ENCODE measurements at places on chromosomes 12 and 14. TPM values are rescaled to one million over a fixed set of nuclear protein-coding genes. Genes with fewer than 3 reads are reported as not detected.

DNA sequence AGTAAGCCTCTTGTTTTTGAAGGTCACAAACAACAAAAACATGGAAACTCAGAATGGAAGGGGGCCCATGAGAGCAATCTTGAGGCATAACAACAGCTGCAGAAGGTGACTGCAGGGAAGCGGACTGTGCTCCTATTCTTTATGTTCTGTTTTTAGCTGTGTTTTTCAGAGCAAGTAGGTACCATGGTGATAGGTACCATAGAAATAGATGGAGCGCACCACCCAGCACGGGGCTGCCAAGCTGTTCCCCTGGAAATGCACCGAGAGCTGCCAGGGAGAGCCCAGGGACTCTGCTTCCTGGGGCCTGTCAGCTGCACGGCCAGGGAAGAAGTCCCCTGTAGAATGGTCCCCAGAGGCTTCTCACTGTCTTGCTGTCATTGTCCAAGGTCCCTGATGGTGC is 32.8 kb downstream of the DGLUCY start:
- no peak overlapping the region for H3K27ac ChIP-seq
- DNase-seq, result no peak
- H3K4me3 ChIP-seq, result no peak overlapping the region
- H3K4me1 ChIP-seq, result no peaks in the 10 kb centered on the region

GRCh38 chr12:113075137-113075683 is 18.7 kb downstream of the DTX1 start:
- no peak overlapping the region for H3K4me3 ChIP-seq
- H3K36me3 ChIP-seq, result no peaks in the 10 kb centered on the region
- H3K27me3 ChIP-seq, result peaks cover 52% of the 10 kb centered on the region

- H3K27me3 ChIP-seq, result no peaks in the 10 kb centered on the region
- peaks cover 4% of the 10 kb centered on the region for H3K4me1 ChIP-seq
- H3K36me3 ChIP-seq, result peaks cover 25% of the 10 kb centered on the region
- H3K27ac ChIP-seq, result peak overlapping the region; percentile 54
These were observed 790 bp downstream of the SSH1 start for GRCh38 chr12:108856428-108857157.

GRCh38 chr14:21106176-21106497 is 5.3 kb downstream of the TMEM253 start:
- no peaks in the 10 kb centered on the region for H3K36me3 ChIP-seq
- H3K4me1 ChIP-seq, result peaks cover 10% of the 10 kb centered on the region
- H3K4me3 ChIP-seq, result no peak overlapping the region
- peak overlapping the region; percentile 21 for H3K27ac ChIP-seq
- peaks cover 2% of the 10 kb centered on the region for H3K27me3 ChIP-seq

- no peaks in the 10 kb centered on the region for H3K36me3 ChIP-seq
- H3K27ac ChIP-seq, result no peak overlapping the region
- no peak for DNase-seq
- H3K4me1 ChIP-seq, result no peaks in the 10 kb centered on the region
- no peaks in the 10 kb centered on the region for H3K27me3 ChIP-seq
These were observed 75.8 kb upstream of the GALNT9 start for GRCh38 chr12:132404951-132405741.

GRCh38 chr12:106248846-106249371 is 1.1 kb upstream of the CKAP4 start:
- no peaks in the 10 kb centered on the region for H3K27me3 ChIP-seq
- H3K4me3 ChIP-seq, result peak overlapping the region; percentile 90
- DNase-seq, result peak; percentile 48
- H3K36me3 ChIP-seq, result peaks cover 10% of the 10 kb centered on the region

- no peaks in the 10 kb centered on the region for H3K27me3 ChIP-seq
- no peaks in the 10 kb centered on the region for H3K36me3 ChIP-seq
These were observed 4.2 kb upstream of the AMN1 start for GRCh38 chr12:31732926-31733548.

- no peaks in the 10 kb centered on the region for H3K4me1 ChIP-seq
- H3K27ac ChIP-seq, result no peak overlapping the region
- H3K27me3 ChIP-seq, result no peaks in the 10 kb centered on the region
- no peaks in the 10 kb centered on the region for H3K36me3 ChIP-seq
- DNase-seq, result peak; percentile 63
These were observed 10.8 kb downstream of the TMEM52B start for GRCh38 chr12:10189653-10190052.

DNA sequence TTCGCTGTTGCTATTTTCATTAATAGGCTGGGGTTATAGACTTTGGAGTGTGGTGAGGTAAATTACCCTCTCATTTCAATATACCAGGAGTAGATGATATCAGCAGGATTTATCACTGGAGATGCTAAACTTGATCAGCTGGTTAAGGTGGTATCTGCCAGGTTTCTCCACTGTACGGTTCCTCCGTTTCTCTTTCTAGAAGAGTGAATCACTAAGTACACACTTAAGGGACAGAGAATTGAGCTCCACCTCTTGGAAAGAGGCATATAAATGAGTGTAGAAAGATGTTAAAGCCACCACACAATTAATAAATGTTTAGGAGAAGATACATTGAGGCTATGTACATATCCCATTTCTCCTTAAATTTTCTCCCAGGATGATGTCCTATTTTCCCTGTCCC is 277.4 kb upstream of the GRIP1 start:
- H3K27ac ChIP-seq, result no peak overlapping the region
- peaks cover 9% of the 10 kb centered on the region for H3K27me3 ChIP-seq
- DNase-seq, result no peak
- H3K4me3 ChIP-seq, result no peak overlapping the region
- H3K4me1 ChIP-seq, result no peaks in the 10 kb centered on the region

DNA sequence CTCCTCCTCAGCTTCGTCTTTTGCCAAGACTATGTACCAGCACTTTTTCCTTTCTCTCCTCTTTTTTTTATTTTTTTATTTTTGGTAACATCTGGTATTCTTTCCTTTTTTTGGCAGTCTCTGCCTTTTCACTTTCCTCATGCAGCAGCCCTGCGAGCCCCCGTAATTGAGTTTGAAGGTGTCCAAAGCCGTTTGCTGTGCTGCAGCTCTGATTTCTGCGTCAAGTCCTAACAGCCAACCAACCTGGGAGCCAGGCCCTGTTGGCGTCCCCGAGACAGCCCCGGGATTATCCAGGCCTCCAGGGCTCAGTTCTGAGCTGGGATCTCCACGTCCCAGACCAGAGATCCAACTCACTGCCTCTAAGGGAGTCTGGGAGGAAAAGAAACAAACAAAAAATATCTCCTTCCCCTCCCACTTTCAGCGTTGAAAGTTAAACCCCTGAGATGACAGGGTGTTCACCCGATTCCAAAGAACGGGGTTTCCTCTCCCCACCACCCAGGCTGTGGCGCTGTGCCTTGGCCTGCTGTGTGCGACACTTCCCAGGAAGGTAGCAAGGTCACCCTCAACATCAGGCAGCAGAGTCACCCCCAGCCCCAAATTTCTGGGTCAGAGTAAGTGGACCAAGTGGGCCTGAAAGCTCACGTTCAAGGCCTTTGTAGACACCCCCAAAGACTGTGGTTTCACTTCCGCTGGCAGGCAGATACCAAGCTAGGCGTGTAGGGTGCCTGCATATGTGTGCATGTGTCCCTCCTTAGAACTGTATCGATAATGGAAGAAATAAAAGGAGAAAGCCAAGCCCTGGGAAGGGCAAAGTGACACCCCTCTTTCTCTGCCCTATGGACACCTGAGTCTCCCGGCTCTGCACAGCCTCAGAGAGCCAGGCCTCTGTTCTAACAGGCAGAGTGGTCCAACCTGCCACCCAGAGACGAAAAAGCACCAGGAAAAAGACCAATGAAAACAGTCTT is 11.1 kb downstream of the BCL11B start:
- H3K27ac ChIP-seq, result no peak overlapping the region
- no peaks in the 10 kb centered on the region for H3K27me3 ChIP-seq
- H3K4me3 ChIP-seq, result no peak overlapping the region
- H3K36me3 ChIP-seq, result no peaks in the 10 kb centered on the region
- peaks cover 32% of the 10 kb centered on the region for H3K4me1 ChIP-seq

GRCh38 chr12:6867413-6868210 is at the start of gene TPI1:
TPI1 (plus strand) TSS chr12:6867531; CDS start chr12:6867567, 36 bp downstream.
- peak; percentile 96 for DNase-seq
- peaks cover 8% of the 10 kb centered on the region for H3K4me1 ChIP-seq
- H3K4me3 ChIP-seq, result peak within 1 kb of the TSS; percentile 99
- peaks cover 53% of the 10 kb centered on the region for H3K36me3 ChIP-seq

DNA sequence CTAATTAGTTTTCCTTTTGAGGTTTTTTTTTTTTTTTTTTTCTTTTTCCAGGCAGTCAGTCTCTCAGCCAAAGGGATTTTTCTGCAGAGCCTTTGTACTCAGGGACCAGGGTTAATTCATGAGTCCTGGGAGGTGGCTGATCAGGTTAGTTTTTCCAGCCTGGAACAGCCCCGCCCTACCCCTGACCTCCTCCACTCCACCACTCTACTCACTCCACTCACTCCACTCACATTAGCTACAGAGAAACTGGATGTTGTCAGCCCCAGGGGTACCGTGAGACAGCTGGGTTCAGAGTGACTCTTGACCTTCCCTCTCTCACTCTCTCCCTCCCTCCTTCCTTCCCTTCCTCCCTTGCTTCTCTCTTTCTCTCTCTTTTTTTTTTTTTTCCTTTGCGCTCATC is 161.0 kb downstream of the CRADD start:
- no peaks in the 10 kb centered on the region for H3K27me3 ChIP-seq
- H3K27ac ChIP-seq, result no peak overlapping the region
- no peaks in the 10 kb centered on the region for H3K4me1 ChIP-seq
- no peaks in the 10 kb centered on the region for H3K36me3 ChIP-seq
- no peak for DNase-seq
- no peak overlapping the region for H3K4me3 ChIP-seq

- no peak overlapping the region for H3K27ac ChIP-seq
- no peaks in the 10 kb centered on the region for H3K27me3 ChIP-seq
- peaks cover 3% of the 10 kb centered on the region for H3K4me1 ChIP-seq
- H3K4me3 ChIP-seq, result no peak overlapping the region
These were observed 10.7 kb upstream of the RTRAF start for GRCh38 chr14:51978681-51979085.

DNA sequence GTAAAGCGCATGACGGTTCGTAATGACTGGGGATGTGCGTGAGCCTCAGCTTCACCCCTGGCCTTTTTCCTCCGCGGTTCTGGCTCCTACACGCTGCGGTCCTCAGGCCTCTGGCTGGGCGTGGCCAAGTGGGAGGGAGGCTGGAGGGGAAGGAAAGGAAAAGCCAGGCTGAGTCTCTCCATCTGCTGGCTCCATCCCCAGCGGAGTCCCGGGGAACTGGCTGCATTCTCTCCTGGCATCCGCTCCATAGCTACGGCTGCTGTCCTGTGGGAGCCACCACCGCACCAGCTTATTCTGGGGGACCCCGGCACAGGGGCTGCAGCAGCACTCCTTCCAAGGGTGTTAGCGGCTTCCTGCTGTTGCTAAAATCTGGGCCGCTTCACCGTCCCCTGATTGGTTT is 68.2 kb upstream of the SLC24A4 start:
- peak; percentile 74 for DNase-seq
- no peaks in the 10 kb centered on the region for H3K36me3 ChIP-seq
- H3K27me3 ChIP-seq, result peaks cover 50% of the 10 kb centered on the region
- no peaks in the 10 kb centered on the region for H3K4me1 ChIP-seq
- peak overlapping the region; percentile 14 for H3K4me3 ChIP-seq

- no peak overlapping the region for H3K4me3 ChIP-seq
- H3K27ac ChIP-seq, result no peak overlapping the region
- no peaks in the 10 kb centered on the region for H3K27me3 ChIP-seq
- no peak for DNase-seq
- H3K4me1 ChIP-seq, result no peaks in the 10 kb centered on the region
These were observed 7.3 kb upstream of the GALNT9 start for GRCh38 chr12:132336451-132337413.

- no peaks in the 10 kb centered on the region for H3K36me3 ChIP-seq
- DNase-seq, result no peak
- H3K27ac ChIP-seq, result no peak overlapping the region
- H3K27me3 ChIP-seq, result no peaks in the 10 kb centered on the region
These were observed 9.0 kb upstream of the NUMB start for GRCh38 chr14:73467377-73467776.

- H3K4me1 ChIP-seq, result no peaks in the 10 kb centered on the region
- no peak overlapping the region for H3K4me3 ChIP-seq
- DNase-seq, result no peak
These were observed 43.1 kb downstream of the CEP83 start for GRCh38 chr12:94416613-94417012.

- H3K4me3 ChIP-seq, result no peak overlapping the region
- no peak for DNase-seq
- H3K27me3 ChIP-seq, result no peaks in the 10 kb centered on the region
- H3K36me3 ChIP-seq, result no peaks in the 10 kb centered on the region
- H3K27ac ChIP-seq, result no peak overlapping the region
These were observed 40.9 kb downstream of the PTGER2 start for GRCh38 chr14:52355016-52355431.

- H3K27me3 ChIP-seq, result no peaks in the 10 kb centered on the region
- no peak for DNase-seq
These were observed 94.0 kb downstream of the RPS29 start for GRCh38 chr14:49492151-49492550.

- H3K4me3 ChIP-seq, result peak overlapping the region; percentile 42
- H3K27me3 ChIP-seq, result no peaks in the 10 kb centered on the region
- DNase-seq, result no peak
- peaks cover 19% of the 10 kb centered on the region for H3K4me1 ChIP-seq
- H3K36me3 ChIP-seq, result peaks cover 5% of the 10 kb centered on the region
These were observed 501.2 kb downstream of the PCNX1 start for GRCh38 chr14:71408362-71409030.

DNA sequence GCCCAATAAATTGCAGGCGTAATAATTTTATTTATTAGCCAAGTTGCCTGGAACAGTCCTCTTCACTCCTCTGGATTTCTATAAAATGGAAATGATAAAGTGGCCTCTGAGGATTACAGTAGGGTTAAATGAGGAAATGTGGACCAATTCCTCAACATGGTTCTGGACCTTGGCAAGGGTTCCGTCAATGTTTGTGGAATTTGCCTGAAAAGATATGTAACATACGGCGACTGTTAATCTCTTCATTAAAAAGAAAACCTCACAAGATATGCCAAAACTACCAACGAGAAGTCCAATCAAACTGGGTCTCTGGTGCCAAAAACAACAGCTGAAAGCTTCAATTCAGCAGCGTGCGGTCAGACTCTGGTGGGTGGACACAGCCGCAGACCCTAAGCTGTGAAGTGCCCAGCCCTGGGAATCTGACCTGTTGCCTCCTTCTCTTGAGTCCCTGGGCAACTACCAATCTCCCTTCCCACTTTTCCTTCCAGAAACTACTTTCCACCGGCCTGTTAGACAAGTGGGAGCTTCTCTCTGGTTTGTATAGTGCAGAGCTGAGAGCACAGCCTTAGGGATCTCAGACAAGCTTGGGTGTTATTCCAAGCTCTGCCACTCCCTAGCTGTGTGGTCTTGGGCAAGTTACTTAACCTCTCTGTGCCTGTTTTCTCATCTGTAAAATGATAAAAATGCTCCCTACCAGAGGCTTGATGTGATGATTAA is 190.5 kb upstream of the GSC start:
- H3K27ac ChIP-seq, result no peak overlapping the region
- H3K4me3 ChIP-seq, result no peak overlapping the region

Gene SLC6A15
- 4.9 TPM for total RNA-seq

Gene PLEKHG7
- total RNA-seq, result not detected

Gene PMCH
- total RNA-seq, result not detected

Gene ERP27
- total RNA-seq, result 0.15 TPM
